HCT116 (cell line): ENCODE measurements at places on chromosomes 4 and X.

GRCh38 chr4:25439918-25440477 is 62.9 kb downstream of the ANAPC4 start:
- peak; percentile 45 for DNase-seq

DNA sequence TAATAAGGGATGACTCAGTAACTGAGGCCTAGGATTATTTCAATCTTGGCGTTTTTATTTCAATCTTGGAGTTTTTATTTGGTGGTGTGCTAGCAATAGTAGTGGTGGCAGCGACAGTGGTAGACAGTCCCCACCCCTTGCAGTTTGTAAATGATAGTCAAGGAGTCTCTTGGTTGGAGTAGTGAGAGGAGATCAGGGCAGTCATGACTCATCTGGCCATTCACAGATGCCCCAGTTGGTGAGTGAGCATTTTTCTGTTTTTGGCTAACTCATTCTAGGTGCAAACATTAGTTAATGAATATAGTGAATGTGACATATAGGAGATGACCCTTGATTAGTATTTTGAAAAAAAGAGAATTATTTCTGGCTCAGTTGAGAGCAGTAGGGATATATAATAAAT is 93.5 kb upstream of the ADAD1 start:
- DNase-seq: no peak

DNA sequence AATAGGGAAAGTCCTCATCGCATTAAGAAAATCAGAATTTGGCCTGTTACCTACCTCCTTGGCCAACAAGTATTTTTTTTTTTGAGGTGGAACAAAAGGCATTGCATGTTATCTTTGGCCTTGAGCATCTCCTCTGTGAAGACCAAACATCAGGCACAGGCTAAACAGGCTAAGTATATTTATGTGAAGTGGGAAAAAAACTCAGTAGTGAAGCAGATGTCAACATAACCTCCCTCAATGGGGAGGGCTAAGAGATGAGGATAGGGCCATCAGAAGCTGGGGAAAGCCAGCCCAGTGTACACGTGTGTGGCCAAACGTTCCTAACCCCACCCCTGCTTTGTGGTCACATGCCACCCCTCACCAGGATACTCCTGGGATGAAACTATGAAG is 102.5 kb downstream of the FNIP2 start:
- DNase-seq: no peak

DNA sequence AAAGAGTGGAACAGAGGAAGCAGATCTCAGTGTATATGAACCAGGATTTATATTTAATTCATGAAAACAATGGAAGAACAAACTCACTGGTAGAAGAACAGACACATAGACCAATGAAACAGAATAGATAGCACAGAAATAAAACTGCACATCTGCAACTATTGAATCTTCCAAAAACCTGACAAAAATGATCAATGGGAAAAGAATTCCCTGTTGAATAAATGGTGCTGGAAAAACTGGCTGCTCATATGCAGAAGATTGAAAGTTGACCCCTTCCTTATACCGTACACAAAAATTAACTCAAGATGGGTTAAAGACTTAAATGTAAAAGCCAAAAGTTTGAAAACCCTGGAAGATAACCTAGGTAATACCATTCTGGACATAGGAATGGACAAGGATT is 391.0 kb downstream of the MAGEB5 start:
- no peak for DNase-seq

- no peak for DNase-seq
Observed at GRCh38 chrX:31497086-31497485, 425.2 kb upstream of the FTHL17 start.

- no peak for DNase-seq
Observed at GRCh38 chrX:98379134-98379533, 1495.4 kb downstream of the RPA4 start.

DNA sequence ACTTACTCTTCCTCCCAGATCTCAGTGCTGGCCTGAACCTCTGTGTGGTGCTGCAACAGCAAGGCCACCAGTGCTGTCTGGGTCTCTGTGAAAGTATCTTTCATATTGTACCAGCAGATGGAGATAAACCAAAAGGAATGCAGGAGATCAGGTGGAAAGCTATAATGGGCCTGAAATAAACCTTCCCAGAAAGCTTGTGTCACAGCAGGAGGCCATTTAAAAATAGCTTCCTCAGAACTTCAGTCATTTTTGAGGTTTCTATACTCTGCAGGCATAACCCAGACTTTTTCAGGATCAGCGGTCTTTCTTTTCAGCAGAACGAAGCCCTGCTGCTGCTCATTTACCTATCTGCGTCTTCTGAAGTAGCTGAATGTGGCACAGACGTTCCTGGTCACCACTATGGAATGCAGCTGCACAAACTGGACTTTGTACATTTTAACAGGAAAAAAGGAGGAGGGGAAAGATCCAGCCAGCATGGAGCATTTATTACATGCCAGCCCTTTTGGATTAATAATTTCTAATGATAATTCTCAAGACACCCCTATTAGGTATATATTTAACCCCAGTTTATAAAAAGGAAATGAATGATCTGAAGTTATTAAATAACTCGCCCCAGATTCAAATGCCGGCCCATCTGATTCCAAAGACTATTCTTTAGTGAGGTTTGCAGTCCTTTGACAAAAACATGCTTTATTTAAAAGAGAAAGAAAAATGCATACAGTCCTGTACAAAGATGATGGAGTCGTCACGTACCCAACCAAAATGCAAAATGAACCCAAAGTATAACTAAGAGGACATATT is 119.7 kb downstream of the NFKB1 start:
- DNase-seq: peak; percentile 76

DNA sequence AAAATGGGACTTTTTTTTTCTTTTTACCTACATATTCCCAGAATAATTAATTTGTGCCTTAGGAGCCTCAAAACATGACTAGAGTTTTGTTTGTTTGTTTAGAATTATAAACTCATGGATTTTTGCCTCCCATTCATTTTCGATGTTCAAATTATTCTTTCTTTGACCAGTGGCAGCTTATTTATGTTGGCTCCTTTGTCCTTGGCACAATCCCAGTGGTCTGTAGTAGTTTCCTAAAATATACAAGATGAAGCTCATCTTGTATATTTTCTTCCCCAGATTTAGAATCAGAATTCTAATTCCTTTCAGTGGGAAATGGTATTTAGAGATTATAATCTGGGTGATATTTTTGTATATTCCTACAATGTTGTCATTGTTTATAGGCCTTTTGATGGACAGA is 27.2 kb downstream of the DCK start:
- no peak for DNase-seq

DNA sequence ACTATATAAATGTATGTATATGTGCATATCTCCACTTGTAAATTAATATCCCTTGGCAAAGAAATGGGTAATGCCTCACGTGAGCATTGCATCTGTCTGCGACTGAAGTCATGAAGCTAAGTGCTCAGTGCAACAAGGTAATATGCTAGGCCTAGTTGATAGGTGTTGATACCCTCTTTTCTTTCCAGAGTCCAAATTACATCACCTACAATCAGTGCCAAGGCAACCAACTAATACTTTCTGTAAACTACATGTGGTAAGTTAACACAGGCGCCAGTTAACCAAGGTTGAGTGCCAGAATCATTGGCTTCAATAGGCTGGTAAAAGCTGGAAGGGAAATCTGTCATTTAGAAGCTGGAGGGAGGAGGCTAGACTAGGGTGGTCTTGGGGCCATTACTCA is 41.1 kb downstream of the GPM6B start:
- DNase-seq: no peak

DNA sequence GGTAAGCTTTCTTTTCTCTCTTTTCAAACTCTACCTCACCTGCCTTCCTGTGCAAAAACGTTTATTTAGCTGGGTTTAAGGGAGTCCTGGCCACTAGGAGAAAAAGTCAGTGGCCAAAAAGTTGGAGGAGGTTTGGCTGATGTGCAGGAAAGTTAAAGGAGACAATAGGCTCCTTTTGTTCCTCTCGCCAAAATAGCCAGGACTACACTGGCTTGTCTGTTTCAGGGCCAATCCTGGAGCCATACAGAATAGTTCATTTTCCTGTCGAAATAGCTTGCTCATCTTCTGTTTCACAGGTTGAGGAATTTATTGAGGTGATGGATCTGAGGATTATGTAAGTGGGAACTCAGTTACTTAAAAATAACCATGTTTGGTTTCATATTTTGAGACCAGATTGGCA is 423 bp downstream of the HEPH start:
- no peak for DNase-seq

DNA sequence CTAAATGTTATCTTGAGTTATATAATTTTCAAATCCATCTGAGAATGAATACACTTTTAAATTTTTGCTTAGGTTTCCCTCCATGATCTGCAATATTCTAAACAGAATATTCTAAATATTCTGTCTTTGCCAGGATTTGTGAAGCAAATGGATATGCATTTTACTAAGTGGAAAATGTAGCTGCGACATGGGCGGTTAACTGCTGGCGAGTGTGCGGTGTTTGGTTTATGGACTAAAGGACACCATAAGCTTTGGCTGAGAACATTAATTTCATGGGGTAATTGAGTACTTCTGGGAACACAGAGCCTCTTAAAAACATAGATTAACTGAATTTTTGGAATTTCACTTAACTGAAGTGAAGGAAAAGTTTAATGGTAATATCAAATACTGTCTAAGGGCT is 153.8 kb upstream of the ETNPPL start:
- no peak for DNase-seq

- no peak for DNase-seq
Observed at GRCh38 chrX:118271775-118272174, 74.1 kb upstream of the WDR44 start.

- DNase-seq: no peak
Observed at GRCh38 chr4:134425756-134426155, 224.2 kb upstream of the PABPC4L start.

- no peak for DNase-seq
Observed at GRCh38 chr4:65667506-65668041, 2.7 kb downstream of the EPHA5 start.

- DNase-seq: no peak
Observed at GRCh38 chrX:1546691-1547251, 9.8 kb upstream of the P2RY8 start.

DNA sequence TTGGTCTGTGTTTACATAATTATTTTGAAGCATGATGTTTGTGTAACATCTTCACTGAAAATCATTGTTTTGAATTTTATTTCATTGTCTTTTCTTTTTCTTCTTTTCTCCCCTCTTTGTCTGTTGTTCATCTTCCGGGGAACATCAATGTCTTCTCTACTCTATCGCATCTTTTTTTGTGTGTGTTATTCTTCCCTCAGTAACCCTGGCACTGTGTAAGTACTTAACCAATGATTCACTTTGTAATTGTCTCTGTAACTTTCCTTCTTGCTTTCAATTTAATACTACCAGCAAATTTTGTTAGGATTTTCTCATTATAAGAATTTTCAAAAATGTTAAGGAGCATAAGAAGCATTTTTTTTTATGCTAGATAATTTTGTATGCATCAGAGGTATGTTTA is 130.8 kb downstream of the PDLIM5 start:
- no peak for DNase-seq

GRCh38 chr4:84913176-84913575 is 53.3 kb downstream of the WDFY3 start:
- DNase-seq: no peak

DNA sequence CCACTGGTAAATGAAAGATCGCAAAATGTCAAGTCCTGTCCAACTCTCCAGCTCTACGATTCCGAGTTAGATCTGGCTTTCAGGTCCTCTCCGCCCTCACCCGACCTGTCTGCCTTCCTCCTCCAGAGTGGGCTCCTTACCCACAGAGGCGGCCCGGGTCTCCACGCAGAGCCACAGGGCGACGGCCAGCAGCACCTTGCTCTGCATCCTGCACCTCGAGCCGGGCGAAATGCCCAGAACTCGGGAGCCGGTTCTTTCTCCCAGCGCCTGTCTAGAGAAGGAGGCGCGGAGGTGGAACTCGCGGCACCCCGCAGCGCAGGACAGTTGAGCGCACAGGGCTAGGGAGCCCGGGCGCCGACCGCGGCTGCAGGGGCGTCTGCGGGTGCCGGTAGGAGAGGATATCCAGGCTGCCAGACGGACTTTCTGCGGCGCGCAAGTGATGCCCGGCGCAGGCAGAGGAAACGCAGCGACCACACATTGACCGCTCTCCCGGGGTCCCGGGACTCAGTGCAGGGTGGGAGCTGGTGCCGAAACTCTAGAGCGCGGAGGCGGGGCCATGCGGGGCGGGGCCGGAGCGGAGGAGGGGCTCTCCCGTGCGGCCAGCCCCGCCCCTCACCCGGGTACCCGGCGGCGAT is at the start of gene KDR:
TSS of gene KDR (minus strand) at position 509 of the 635 bp plus-strand sequence. CDS start at position 207, 302 bp downstream.
- DNase-seq: no peak

DNA sequence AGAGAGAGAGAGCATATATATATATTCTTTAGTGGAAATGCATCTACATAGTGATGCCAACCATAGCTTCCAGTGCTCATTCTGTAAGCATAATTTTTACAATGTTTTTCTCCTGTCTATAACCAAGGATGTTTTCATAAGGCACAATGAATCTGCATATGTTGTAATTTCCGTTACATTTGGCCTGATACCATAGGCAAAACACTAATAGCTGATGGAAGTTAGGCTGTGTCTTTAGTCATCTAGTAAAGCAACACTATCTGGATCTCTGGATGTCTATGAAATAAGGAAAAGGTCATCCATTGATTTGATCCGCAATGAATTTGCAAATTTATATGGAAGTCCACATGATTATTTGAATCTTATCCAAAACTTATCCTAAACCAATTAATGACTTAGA is 8.1 kb downstream of the PCDH7 start:
- DNase-seq: no peak

DNA sequence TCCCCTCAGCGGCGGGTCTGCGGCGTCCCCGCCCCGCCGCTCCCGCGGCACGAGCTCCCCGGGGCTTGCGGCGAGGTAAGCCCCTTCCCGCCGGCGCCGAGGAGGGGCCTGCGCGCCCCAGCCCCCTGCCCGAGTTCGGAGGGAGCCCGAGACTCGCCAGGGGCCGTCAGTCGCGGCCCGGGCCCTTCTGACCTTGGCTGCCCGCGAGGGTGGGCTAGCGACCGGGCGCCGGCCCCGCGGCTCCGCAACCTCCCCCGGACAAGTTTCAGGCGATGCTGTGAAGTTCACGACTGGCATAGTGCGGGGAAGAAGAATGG is 554 bp downstream of the CDKL5 start:
- DNase-seq: no peak

- no peak for DNase-seq
Observed at GRCh38 chrX:12949205-12949926, 25.5 kb upstream of the TMSB4X start.

DNA sequence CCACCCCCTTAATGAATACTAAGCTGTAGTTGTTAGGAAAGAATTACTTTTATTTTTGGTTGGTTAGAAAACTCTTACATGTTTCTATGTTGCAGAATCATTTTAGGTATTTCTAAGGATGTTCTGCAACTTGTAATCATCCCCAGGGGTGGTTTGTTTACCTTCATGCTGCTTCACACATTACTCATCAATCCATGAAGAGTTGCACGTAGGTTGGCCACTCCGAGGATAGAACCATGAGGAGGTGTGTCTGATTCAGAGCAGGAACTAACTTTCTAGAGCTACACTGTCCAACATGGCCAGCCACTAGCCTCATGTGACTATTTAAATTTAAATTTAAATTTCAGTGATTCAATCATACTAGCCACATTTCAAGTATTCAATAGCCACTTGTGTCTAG is 127.2 kb upstream of the FRMPD4 start:
- DNase-seq: no peak
